ENCODE measurements at places on chromosomes 5 and 9.

GRCh38 chr9:96691326-96691725 is 36.2 kb upstream of the PRXL2C start:
- DNase-seq = no peak

- DNase-seq = no peak
Observed at GRCh38 chr5:171205375-171205774, 103.7 kb upstream of the TLX3 start.

DNA sequence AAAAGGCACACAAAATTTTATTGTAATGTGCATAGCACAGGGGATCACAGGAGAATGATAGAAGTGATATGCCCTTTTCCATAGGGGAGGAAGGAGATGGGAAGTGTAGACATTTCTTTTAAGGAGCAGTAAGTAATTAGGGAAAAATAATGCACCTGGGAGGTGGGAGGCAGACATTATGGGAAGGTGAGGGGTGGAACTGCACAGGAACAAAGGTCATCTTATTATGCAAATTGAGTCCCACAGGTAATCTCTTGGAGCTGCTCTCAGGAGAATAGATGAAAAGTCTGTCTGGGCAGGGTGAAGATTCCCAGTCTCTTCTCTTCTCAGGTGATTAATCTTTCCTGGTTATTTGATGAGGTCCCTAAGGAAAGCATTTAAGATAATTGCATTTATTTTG is 331.5 kb downstream of the ENC1 start:
- no peak for DNase-seq

GRCh38 chr5:37786862-37787519 is 52.9 kb downstream of the GDNF start:
- DNase-seq = no peak
